RWPE1 (cell line): ENCODE measurements at places on chromosomes 3 and 15.
A peak's percentile ranks its signal among the peaks of the same experiment; 100 is the strongest.

- no peak for DNase-seq
These were observed 23.9 kb upstream of the XIRP1 start for GRCh38 chr3:39216176-39216790.

DNA sequence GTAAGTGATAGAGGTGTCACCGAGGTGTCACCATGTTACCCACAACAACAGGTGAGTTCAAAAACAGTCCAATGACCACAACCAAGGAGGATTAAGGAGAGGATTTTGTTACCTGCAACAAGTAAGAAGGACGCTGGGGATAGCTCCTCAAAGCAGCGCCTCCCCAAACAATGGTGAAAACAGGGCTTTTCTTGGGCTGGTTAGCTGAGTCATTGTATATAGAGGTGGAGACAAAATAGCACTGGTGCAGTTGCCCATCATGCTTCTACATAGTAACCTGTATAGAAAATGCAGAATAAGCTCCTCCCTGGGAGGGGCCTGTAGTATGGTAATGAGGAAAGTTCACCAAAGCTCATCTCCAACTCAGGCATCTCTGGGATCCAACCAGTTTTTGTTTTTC is 116.9 kb upstream of the EIF1B start:
- DNase-seq = no peak

DNA sequence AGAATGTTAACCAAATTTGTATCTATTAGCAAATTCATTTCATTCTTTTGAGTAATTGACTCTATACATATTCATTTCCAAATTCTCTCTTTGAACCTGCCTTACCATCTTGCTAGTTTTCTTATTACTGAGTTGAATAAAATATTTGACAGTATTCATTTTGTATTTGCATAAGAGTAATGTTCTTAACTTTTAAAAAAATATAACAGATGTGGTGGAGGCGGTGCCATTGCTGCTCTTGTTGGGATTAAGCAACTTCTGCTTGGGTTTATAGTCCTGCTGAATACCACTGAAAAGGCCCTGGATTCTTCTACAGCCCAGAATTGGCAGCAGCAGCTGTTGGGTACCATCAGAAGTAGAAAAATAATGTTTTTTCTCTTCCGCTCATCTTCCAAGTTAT is 148.9 kb upstream of the PEX5L start:
- DNase-seq = no peak

DNA sequence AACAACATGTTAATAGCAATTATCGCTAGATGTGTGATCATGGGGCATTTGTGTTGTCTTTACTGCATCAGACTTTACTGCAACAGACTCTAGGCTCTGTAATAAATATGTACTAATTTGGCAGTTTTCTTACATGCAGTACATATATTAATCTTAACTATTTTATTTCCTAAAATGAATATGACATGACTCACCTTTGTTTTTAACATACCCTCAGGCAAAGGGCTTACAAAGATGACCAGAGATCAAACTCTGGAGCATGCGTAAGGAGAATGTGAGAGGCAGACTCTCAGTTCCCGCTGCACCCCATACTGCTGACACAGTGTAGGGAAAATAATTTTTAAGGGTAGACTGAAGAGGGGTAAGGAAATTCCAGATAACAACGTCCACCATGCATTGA is 7.2 kb upstream of the FAM174B start:
- no peak for DNase-seq

DNA sequence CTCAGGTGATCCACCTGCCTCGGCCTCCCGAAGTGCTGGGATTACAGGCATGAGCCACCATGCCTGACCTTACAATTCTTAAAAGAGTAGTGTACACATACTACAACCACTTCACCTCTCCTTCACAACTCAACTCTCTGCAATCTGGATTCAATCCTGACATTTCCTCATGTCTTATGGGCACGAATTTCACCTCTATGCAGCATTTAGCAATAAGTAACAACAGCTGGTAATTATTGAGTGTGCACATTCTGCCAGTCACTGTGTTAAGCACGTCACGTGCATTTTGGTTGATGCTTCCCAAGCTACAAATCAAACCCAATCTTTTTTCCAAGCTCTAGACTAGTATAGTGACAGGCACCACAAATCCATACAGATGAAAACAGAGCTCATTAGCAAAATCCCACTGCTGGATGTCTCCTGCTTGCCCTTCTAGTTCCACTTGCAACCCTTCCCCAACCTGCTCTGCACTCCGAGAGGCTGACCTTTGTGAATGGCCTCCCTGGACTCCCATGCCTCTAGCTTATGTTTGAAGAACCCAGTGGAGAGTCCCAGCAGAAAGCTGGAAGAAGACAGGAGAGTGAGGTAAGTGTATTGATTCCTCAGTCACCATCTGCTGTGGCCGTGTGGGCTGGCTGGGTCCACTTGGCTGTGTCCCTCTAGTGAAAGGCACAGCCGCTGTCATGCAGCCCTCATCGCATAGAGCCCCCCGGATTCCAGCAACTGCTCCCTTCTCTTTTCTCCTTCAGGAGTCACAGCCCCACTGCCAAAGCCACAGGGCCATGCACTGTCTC is 176.5 kb downstream of the MEX3B start:
- no peak for DNase-seq

- no peak for DNase-seq
These were observed 1241.5 kb downstream of the ROBO2 start for GRCh38 chr3:78281381-78281780.

DNA sequence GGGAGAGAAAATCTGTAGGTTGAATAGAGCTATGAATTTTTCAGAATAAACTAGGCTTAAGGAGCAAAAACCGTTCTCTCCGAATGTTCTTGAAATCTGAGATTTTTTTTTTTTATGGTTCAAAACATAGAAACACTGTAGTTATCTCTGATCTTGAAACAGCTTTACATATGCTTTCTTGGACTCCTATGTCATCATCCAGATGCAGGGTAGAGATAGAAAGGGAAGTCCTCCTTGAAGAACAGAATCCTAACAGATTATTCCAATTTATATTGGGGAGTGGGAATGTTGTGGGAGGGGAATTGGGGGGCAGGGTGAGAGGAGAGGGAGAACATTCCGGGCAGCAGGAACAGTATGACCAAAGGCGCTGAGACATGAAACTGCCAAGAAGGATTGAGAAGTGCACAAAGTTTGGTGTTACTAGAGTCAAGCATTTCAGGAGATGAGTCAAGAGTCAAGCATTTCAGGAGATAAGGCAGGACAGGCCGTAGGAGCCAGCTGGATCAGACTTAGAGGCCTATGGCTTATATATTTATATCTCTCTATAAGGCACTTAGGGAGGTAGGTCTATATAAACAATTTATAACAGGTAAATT is 21.9 kb upstream of the ST3GAL6 start:
- peak; percentile 36 for DNase-seq

GRCh38 chr15:76209523-76209922 is 101.7 kb downstream of the ETFA start:
- DNase-seq = no peak
